ENCODE measurements at places on chromosomes 1 and 21.

DNA sequence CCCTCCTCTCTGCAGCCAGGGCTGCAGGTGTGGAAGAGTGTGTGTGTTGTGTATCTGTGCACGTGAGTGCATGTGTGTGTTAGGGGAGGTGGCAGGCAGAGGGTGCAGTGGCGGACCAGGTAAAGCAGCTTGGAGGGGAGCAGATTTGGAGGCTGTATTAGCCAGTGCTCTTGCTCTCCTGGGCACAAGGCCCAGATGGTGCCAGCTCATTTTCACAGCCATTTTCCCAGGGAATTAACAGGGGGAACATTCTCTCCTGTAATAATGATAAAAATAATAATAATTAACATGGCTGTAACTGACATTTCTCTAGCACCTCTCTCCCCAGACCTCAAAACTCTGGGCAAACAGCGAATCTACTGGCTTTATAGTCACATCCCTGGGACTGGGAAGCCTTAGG, 43.6 kb downstream of the LRRN2 start:
- H3K27ac ChIP-seq: no peak overlapping the region
- no peaks in the 10 kb centered on the region for H3K36me3 ChIP-seq
- H3K4me1 ChIP-seq: no peaks in the 10 kb centered on the region
- H3K4me3 ChIP-seq: no peak overlapping the region
- H3K27me3 ChIP-seq: no peaks in the 10 kb centered on the region

DNA sequence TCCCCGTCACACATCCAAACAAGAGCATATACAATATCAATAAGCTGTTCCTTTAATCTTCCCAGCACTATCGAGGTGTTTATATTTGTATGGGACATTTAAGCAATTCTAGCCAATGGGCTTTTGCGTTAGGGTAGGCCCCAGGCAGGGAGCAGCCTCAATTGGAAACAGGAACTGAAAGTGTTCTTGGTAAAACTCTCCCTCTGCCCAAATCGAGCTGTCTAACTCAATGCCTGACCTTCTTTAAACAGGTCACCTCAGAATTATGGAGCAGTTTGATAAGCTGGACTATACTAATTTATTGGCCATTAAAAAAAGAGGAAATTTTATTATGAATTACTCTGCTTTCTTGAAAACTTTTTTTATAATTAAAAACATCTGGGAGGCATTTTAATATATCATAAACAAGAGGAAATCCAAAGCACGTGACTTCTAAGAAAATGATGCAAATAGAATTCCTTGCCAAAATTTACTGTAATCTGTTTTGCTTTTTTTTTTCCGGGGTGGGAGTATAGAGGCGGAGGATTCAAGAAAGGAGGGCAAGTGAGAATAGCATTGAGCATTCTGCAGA, 498.1 kb downstream of the LMO4 start:
- H3K27me3 ChIP-seq: no peaks in the 10 kb centered on the region
- H3K4me1 ChIP-seq: no peaks in the 10 kb centered on the region
- no peaks in the 10 kb centered on the region for H3K36me3 ChIP-seq
- H3K4me3 ChIP-seq: no peak overlapping the region

DNA sequence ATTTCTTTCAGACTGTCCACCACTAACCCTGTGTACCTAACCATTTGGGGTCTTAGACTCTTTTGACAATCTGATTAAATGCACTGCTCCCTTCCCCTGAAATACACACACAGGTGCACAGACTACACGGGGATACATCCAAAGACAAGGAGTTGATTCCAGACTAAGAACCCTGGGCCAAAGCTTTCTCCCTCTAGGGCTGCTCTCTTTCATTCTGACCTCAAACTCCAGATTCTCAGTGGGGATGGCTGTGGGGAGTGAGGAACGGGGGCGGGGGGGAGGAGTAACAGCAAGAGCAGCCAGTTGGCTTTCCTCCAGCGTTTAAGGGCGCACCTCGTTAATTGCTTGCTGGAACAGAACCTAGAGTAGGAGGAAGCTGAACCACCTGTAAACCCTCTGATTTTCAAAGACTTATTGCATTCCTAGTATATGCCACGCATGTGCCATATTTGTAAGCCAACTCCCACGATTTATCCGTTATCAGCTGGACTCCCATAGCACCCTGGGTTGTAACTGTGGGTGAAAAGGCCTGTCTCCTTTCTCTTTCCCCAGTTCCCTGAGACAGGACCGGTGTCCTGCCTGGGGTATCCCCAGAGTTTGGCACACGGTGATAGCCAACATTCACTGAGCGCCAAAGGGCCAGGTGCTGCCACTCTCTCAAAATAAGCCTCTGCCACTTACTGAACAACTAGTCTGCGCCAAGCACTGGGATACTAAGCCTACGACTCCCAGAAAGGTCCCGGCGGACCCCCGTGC, 920 bp downstream of the MTHFR start:
- peak overlapping the region; percentile 86 for H3K27ac ChIP-seq
- peaks cover 60% of the 10 kb centered on the region for H3K4me1 ChIP-seq
- peaks cover 22% of the 10 kb centered on the region for H3K36me3 ChIP-seq
- H3K27me3 ChIP-seq: no peaks in the 10 kb centered on the region
- DNase-seq: no peak

- no peak overlapping the region for H3K27ac ChIP-seq
- H3K27me3 ChIP-seq: peaks cover 7% of the 10 kb centered on the region
- no peaks in the 10 kb centered on the region for H3K36me3 ChIP-seq
Observed at GRCh38 chr1:22727873-22728272, 17.2 kb downstream of the EPHB2 start.

- DNase-seq: peak; percentile 12
- H3K27me3 ChIP-seq: no peaks in the 10 kb centered on the region
- no peak overlapping the region for H3K27ac ChIP-seq
- H3K4me3 ChIP-seq: no peak overlapping the region
- peaks cover 39% of the 10 kb centered on the region for H3K36me3 ChIP-seq
- no peaks in the 10 kb centered on the region for H3K4me1 ChIP-seq
Observed at GRCh38 chr1:228318823-228319241, 87.8 kb downstream of the TRIM11 start.

DNA sequence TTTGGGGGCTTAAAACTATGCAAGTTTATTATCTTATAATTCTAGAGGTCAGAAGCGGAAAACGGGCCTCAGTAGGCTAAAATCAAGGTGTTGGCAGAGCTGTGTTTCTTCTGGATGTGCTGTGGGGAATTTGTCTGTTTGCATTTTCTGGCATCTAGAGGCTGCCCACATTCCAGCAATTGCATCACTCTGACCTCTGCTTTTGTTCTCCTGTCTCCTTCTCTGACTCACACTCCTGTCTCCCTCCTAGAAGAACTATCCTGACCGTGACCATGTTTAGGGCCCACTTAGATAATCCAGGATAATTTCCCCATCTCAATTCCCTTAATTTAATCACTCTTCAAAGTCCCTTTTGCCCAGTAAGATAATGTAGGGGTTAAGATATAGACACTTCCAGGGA, 127.4 kb upstream of the DEPDC1 start:
- H3K4me3 ChIP-seq: no peak overlapping the region
- DNase-seq: no peak
- no peak overlapping the region for H3K27ac ChIP-seq
- no peaks in the 10 kb centered on the region for H3K36me3 ChIP-seq
- no peaks in the 10 kb centered on the region for H3K4me1 ChIP-seq
- peaks cover 4% of the 10 kb centered on the region for H3K27me3 ChIP-seq

DNA sequence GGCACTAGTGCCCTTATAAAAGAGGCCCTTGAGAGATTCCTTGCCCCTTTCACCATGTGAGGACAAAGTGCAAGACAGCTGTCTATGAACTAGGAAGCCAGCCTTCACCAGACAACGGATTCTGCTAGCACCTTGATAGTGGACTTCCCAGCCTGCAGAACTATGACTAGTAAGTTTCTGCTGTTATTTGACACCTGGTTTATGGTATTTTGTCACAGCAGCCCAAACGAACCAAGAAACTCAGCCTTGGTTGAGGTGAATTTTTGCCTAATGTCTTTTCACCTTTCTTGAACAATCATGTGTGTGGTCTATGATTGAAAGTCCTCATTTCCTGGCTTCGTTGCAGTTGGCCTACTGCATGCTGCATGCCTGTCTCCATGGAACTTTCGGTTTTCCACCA, 302.2 kb downstream of the GRIK1 start:
- H3K4me1 ChIP-seq: no peaks in the 10 kb centered on the region
- H3K4me3 ChIP-seq: no peak overlapping the region
- H3K36me3 ChIP-seq: no peaks in the 10 kb centered on the region
- DNase-seq: no peak
- no peaks in the 10 kb centered on the region for H3K27me3 ChIP-seq

DNA sequence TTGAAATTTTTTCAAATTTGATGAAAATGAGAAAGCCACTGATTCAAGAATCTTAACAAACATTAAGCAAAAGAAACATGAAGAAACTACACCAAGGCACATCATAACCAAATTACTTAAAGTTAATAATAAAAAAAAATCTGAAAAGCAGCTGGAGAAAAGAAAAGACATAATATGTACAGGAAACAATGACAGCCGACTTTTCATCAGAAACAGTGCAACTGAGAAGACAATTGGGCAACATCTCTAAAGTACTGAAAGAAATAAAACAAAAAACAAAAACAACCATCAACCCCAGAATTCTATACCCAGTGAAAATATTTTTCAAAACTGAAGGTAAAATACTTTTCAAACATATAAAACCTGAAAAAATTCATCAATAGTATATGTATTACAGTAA, 73.8 kb upstream of the DMRTA2 start:
- no peaks in the 10 kb centered on the region for H3K27me3 ChIP-seq
- no peak for DNase-seq
- H3K36me3 ChIP-seq: peaks cover 7% of the 10 kb centered on the region
- H3K4me1 ChIP-seq: no peaks in the 10 kb centered on the region

DNA sequence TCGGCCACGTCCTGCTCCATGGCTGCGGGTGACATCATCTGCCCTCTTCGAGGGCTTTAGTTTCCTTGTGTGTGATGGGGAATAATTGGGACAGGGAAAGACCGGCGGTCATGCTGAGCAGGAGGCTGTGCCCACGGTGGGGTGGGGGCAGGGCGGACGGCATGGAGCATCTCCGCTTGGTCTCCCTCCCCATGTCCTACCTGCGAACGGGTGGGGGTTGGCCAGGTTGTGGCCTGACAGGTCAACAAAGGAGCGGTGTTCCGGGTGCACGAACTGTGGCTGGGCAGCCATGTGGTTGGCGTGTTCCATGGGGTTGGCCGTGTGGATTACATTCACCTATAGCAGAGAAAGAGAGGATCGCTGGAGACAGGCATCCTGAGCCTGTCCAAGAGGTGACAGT, 80.0 kb downstream of the PIK3CD start:
- peaks cover 88% of the 10 kb centered on the region for H3K36me3 ChIP-seq
- no peak overlapping the region for H3K27ac ChIP-seq
- no peak overlapping the region for H3K4me3 ChIP-seq
- no peak for DNase-seq
- H3K27me3 ChIP-seq: no peaks in the 10 kb centered on the region

DNA sequence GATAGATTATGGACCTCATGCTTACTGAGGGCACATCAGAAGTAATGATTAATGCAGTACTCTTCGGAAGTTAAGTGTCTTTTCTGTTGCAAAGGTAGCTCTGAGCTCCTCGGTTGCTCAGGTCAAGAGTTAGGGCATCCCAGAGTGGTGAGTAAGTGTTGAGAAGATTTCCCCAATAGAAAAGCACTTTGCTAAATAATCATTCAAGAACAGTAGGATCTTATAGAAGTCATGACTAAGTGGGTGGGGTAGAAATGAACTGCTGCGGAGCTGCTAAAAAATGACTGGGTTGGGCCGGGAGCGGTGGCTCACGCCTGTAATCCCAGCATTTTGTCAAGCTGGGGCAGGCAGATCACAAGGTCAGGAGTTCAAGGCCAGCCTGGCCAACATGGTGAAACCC, 648.6 kb upstream of the CAMK1G start:
- no peaks in the 10 kb centered on the region for H3K36me3 ChIP-seq
- H3K4me3 ChIP-seq: no peak overlapping the region
- no peak overlapping the region for H3K27ac ChIP-seq
- DNase-seq: no peak
- H3K4me1 ChIP-seq: no peaks in the 10 kb centered on the region
- no peaks in the 10 kb centered on the region for H3K27me3 ChIP-seq
